ENCODE measurements at places on chromosomes 2 and 18. TPM values are rescaled to one million over a fixed set of nuclear protein-coding genes. Genes with fewer than 3 reads are reported as not detected.
A peak's percentile ranks its signal among the peaks of the same experiment; 100 is the strongest.

Gene FBXO41
- total RNA-seq = 18.0 TPM

- no peak for DNase-seq
These were observed 40.5 kb downstream of the ANO7 start for GRCh38 chr2:241228860-241229516.

DNA sequence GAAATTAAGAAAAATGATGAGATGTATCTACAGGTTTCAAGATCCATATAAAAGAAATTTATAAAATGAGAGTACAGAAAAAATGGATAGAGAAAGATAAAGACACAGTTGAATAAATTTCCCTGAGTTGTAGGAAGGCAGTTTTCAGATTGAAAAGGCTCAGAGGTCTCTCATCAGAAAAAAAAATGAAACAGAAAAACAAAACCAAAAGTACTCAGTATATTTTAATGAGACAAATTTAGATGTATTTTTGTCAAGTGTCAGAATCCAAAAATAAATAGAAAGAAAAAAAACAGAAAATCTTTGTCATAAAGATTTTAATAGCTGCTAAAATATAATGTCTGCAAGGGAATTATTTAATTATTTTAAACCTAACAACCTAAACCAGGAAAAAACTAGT lies 520.5 kb downstream of the KCNJ3 start:
- no peak for DNase-seq

GRCh38 chr18:3219241-3219630 lies 532 bp downstream of the MYOM1 start:
- DNase-seq = no peak

DNA sequence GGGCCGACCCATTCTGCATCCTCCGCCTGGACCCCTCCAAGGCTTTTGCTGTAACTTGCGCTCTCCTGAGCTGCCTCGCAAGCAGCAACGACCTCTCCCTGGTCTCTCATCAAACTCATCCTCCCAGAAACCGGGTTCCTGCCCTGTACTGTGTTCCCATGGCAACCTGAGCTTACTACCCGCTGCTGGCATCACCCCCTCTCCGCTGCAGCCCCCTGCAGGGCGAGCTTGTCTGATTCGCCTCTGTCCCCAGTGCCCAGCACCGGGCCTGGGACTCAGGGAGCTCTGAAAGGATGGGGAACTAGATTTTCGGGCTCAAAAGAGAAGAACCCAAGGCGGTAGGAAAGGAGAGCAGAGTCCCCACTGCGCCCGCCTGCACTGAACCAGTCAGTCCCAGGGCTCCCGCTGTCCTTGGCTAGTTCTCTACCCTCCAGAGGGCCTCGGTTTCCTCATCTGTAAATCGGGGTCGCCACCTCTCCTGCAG lies 463 bp downstream of the HS1BP3 start:
- peak; percentile 28 for DNase-seq

All from HT-29 (cell line).